ENCODE measurements at places on chromosomes 7 and 10.

GRCh38 chr7:111672901-111673300, 110.6 kb upstream of the IMMP2L start:
- no peak for DNase-seq

GRCh38 chr7:112286250-112287086, 80.0 kb downstream of the ZNF277 start:
- no peak for DNase-seq

DNA sequence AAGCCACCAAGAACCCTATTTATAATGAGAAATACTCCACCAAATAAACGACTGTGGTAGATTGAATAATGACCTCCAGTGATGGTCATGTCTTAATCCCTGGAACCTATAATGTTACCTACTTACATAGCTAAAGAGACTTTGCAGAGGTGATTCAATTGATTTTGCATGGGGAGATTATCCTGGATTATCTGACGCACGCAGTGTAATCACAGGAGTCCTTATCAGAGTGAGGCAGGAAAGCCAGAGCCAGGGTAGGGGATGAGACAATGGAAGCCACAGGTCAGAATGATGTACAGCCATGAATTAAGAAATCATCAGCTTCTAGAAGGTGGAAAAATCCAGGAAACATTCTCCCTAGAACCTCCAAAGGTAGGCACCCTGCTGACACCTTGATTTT, 286.4 kb upstream of the SP4 start:
- DNase-seq, result no peak

DNA sequence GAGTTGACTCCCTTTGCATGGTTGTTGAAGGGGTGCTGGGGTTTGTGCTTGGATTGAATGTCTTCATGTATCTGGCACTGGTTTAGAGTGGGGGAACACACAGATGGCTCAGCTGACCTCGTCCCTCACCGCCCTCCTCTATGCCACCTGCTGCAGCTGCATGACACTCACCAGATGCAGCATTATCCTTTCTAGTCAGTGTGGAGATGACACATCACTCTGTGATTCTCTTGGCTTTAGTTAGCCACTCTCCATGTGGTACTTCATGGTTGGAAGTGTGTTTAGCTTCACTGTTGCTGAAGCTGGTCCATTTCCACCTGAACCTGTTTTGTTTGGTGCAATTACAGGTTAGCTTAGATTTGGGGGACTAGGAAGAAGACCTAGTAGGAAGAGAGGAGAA, 56.3 kb upstream of the BMPER start:
- DNase-seq, result peak; percentile 62

DNA sequence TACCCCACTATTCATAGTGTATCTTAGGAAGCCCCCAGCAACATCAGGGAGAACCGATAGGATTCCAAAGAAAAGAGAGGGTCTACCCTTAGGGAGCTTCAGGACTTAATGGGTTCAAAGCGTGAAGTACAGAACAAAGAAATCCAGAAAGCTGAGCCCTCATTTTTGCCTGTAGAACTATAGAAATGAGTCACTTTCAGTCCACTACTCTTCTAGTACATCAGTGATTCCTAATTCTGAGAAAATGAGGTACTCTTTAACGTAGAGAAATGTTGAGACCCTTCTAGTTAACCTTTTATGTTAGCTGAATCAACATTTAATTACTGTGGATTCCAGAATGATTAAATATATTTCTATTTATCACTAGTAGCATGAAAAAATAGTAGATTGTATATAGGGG, 1.8 kb downstream of the TDRD1 start:
- DNase-seq, result no peak

DNA sequence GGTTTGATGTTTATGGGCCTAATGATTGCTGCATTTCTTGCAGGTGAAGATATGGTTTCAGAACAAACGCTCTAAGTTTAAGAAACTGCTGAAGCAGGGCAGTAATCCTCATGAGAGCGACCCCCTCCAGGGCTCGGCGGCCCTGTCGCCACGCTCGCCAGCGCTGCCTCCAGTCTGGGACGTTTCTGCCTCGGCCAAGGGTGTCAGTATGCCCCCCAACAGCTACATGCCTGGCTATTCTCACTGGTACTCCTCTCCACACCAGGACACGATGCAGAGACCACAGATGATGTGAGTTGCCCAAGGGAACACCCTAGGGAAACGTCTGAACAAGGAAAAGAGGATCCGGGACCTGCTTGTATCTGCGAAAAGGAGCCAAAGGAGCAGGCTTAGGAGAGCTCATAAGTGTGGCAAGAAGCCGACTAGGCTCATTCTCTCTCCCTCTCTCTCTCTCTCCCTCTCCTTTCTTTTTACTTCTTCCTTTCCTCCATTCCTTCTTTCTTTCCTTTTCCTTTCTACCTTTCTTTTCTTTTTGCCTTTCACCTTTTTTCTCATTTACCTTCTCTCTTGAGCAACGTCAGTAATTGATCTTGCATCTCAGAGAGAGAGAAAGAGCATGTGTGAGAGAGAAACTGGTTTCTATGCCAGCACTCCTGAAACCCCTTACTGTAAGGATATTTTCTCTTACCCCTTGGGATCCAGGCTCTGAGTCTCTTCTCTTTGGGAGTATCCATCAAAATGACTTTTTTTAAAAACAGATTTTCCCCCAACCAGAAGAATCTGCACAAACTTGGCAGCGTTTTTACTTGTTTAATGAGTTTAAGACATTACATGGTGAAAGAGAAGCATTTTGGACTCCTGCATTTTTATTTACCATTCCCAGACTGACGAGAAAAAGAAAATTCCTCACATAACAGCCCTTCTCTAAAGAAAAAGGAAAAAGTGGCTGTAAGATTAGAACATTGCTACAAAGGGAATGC, 4.7 kb downstream of the DLX6 start:
- no peak for DNase-seq

DNA sequence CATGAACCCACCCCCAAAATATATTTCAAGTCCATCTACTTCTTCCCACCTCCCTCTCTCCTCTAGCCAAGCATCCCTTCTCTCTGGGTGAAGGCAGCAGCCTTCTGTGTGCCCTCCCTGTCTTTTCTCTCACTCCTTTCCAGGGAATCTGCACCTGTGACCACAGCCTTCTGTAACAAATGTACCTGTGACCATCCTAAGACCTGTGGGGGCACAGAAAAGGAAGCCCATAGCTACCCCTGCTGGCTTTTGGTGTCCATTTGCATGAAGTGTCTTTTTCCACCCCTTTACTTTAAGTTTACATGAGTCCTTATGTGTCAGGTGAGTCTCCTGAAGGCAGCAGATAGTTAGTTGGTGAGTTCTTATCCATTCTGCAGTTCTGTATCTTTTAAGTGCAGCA, 2.0 kb upstream of the TBXAS1 start:
- no peak for DNase-seq

- no peak for DNase-seq
Observed at GRCh38 chr10:62077330-62078015, 176.0 kb downstream of the ARID5B start.

- no peak for DNase-seq
Observed at GRCh38 chr7:37394158-37394557, 54.5 kb downstream of the ELMO1 start.

DNA sequence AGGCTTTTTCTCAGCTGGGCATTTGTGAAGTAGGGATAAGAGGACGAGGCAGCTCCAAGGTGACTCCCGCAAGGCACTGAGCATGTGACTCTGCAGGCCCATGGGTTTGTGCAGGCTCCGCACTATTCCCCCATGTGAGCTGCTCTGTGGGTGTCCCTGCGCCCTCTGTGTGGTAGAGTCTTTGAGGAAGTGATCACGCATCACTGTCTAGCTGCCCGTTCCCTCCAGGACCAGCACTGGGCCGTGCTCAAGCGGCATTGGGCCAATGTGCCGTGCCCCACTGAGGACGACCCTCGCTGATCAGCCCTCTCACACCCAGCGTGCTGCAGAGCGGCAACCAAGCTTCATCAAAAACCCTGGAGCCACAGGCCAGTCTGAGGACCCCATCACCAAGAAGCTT, 7.5 kb downstream of the PRKAG2 start:
- DNase-seq, result no peak

DNA sequence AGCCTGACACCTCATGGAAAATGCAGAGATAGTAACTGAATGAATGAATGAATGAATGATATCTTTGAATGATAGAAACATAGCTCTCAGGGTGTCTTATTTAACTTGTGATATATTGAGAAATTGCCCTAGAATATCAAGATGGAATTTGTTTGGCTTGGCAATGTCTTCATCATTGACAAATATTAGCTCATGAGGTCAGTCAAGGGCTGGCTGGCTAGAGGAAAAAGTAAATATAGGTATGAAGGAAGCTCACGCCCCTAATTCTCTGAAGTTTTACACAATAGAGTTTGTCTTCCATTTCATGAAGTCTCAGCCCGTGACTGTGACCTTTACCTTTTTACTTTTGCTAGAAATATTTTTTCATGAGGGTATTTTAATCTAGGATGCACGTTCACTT, 305.2 kb downstream of the ADARB2 start:
- no peak for DNase-seq

- DNase-seq, result peak; percentile 23
Observed at GRCh38 chr7:30252885-30253795, 31.3 kb upstream of the ZNRF2 start.

DNA sequence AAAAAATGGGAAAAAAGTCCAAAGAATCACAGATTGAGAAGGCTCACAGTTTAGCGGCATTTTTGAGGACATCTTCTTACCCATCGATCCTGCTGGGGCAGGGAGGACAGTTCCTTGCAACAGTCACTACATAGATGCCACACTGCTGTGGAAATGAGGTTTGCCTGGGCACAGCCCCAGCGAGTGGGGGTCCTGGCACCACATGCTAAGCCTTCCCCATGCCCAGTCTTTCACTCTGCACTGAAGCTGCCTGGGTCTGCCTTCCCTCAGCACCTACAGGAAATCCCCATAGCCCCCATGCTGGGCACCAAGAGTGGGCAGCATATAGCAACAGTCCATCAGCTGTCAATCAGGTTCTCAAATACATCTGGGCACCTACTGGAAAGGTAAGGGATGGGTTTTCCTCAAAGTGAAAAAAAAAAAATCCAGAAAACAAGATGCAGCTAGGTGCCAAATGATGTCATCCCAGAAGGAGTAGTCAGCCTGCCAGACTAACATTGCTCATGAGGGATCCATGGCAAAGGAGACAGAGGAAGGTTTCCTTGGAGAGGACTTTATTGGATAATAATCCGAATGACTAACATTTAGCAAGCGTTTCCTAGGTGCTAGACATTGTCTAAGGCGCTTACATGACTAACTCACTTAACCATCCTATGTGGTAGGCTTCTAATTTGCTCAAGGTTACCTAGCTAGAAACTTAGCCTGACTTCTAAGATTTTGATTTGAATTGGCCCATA, 125.7 kb upstream of the CXCL12 start:
- peak; percentile 83 for DNase-seq
